ENCODE measurements at places on chromosomes 1 and 21. TPM values are rescaled to one million over a fixed set of nuclear protein-coding genes. Genes with fewer than 3 reads are reported as not detected.

Gene GBP4
- 0.02 TPM for total RNA-seq

Gene ZNF683
- not detected for total RNA-seq

Gene DENND2D
- 1.0 TPM for total RNA-seq

Gene SPAG17
- total RNA-seq = not detected

Gene CD244
- not detected for total RNA-seq

Gene CEP350
- 8.4 TPM for total RNA-seq

Gene RSPH1
- 0.66 TPM for total RNA-seq

Gene IGSF3
- total RNA-seq = 15.6 TPM

Gene TRIM17
- total RNA-seq = not detected

Gene CYP4Z1
- total RNA-seq = not detected

Gene GCSAML
- total RNA-seq = not detected

Gene ABCA4
- total RNA-seq = 0.09 TPM

Data from A549 treated with AZD2906 at 1 μM for 4 hours (cell line).